Activated CD4-positive, CD25-positive, alpha-beta regulatory T cell (primary cell): ENCODE measurements at places on chromosomes 6 and 20.

GRCh38 chr20:46132705-46133120 lies 14.6 kb downstream of the CD40 start:
- peak; percentile 17 for DNase-seq

DNA sequence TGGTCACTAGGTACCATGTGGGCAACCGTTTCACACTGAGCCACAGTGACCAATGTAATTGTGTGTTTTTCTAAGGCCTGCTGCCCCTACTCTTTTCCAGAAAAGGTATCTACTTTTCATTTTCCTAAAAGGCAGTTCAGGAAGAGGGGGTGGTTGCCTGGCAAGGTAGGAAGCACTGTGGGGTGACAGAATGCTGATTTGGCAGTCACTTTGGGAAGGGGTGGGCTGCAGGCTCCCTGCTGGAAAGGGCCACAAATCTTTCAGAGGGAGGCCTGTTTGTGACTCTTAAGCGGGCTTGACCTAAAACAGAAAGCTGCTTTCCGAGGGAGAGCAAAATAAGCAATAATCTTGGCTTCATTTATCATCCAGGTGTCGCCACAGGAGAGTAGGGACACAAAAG lies 5.2 kb upstream of the NNAT start:
- no peak for DNase-seq

DNA sequence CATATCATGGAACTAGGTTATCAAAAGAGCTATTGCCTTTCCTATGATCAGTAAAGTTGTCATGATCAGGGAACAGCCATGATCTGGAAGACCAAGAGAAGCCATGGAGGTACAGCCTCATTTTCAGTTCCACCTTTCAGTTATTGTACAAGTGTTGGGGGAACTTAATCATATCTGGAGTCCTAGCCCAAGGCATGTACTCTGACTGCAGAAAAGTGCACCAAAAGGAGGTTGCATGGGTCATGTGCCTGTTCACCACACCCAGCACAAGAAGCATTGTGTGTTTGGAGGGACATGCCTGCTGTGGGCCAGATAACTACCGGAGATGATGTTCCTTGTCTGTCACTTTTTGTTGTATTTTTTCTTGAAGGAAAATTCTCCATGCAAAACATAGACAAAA lies 185.8 kb upstream of the MAN1A1 start:
- no peak for DNase-seq

- no peak for DNase-seq
Measured at GRCh38 chr20:47274401-47275108, 81.9 kb downstream of the ZMYND8 start.

GRCh38 chr6:5697508-5697907 lies 309.2 kb downstream of the NRN1 start:
- no peak for DNase-seq

DNA sequence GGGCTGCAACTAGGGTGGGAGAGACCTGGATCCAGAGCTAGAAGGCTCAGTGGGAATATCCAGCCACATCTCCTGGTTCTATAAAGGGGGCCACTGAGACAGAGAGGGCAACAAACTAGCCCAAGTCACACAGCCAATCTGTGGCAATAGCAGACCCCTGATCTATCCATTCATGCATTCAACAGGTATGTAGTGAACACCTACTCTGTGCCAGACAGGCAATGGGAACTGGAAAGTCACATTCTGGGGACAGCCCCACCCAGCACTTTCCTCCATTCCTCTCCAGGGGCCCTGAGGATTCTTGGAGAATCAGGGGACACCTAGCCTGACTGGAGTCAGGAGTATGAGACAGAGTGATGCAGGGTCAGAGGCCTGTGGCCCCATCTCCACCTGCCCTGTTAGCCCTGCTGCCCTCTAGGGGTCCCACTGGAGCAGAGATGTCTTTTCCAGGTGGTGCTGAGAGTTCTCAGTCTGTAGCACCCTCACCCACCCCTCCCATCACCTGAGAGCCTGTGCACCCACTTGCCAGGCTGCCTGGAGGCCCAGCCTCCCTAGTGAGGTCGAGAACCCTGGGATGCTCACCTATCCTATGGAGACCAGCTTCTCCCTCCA lies 13.6 kb downstream of the BPIFA2 start:
- DNase-seq = no peak

DNA sequence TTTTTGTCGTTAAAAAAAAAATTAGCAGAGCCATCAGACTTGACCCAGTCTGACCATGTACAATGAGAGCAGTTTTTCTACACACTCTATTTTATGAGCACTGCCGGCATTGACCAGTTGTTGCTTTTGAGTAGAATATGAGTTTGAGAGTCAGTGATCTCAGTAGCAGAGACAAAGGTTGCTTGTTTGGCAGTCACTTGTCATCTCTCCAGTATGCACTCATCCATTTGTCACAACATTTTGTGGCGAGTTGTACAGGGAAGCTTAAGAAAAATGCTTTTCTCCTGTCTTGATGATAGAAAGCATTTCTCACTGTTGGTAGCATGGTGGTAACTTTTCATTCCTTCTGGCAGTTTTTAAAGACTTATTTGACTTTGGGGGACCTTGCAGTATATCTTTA lies 159.9 kb downstream of the MMS22L start:
- no peak for DNase-seq

DNA sequence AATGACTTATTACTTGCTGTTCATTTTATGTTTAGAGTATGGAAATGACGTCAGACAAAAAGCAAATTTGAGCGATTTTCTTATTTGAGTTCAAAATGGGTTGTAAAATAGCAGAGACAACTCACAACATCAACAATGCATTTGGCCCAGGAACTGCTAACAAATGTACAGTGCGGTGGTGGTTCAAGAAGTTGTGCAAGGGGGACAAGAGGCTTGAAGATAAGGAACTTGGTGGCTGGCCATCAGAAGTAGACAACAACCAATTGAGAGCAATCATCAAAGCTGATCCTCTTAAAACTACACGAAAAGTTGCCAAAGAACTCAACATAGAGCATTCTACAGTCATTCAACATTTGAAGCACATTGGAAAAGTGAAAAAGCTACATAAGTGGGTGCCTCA lies 43.8 kb downstream of the REV3L start:
- DNase-seq = no peak

- no peak for DNase-seq
Measured at GRCh38 chr6:106084106-106084988, 1.8 kb upstream of the PRDM1 start.

- DNase-seq = no peak
Measured at GRCh38 chr20:17044891-17045290, 181.9 kb upstream of the PCSK2 start.
